ENCODE measurements at places on chromosomes 5 and 9.

GRCh38 chr9:86337469-86338108, 16.6 kb downstream of the TUT7 start:
- no peak for DNase-seq

DNA sequence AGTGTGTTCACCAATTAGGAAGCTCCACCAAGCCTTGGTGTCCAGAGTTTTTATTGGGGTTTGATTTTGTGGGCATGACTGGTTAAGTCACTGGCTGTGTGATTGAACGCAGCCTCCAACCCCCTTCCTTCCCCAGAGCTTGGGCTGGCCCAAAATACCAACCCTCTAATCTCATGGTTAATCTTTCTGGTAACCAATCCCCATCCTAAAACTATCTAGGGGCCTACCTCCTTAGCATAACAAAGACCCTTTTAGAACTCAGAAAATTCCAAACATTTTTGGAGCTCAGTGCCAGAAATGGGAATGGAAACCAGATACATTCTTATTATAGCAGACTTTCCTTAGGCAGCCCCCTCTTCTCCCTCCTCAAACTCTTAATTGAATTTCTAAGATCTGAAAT, 35.9 kb upstream of the HRH2 start:
- no peak for DNase-seq

GRCh38 chr9:109907400-109907799, 127.4 kb downstream of the PALM2AKAP2 start:
- DNase-seq, result no peak

- no peak for DNase-seq
Observed at GRCh38 chr5:68344447-68345111, 129.0 kb downstream of the PIK3R1 start.

DNA sequence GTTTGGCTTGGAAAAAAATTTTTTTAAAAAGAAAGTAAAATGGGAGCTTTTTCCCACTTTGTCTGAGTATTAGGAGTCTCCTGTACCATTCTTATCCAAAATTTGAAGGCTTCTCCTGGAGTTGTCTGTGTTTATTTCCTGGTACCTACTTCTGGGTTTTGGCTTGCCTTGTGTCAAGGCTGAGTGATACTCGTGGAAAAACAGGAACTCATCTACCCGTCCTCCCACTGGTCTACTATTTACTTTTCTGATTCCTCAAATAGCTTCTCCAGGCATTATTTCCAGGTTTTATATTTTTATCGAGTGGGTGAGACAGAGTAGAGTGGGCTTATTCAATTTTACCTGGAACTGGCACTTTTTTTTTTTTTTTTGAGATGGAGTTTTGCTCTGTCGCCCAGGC, 99.4 kb downstream of the RMI1 start:
- no peak for DNase-seq

DNA sequence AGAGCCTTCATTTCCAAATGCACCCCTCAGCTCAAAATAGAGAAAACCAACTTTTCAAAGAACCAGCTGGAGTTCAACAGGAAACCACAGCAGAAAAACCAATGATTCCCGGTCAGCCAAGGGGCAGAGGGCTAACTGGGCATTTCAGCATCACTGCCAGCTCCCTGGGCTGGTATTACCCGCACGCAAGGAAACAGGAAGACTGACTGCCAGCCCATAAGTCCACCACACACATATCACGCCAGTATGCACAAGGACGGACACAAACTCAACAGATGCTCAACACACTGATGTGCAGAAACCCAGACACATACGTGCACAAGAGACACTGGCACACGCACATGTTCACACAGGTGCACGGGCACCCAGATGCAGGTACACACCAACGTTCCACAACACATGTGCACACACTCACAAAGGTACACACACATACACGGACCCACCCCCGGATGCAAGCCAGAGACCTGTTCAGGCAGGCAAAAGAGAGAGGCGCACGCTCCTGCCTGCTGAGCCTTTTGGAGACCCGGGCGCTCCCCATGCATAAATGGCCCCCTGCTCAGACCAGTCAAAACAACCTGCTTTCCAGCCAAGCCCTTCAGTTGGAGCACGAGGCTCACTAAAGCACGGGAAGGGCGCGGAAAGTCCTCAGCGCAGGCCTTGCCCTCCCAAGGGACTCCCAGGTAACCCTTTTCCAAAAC, 2.1 kb downstream of the ADAMTS2 start:
- no peak for DNase-seq

- no peak for DNase-seq
Observed at GRCh38 chr5:148372893-148373292, 10.9 kb upstream of the FBXO38 start.

- no peak for DNase-seq
Observed at GRCh38 chr5:156240414-156240813, 86.5 kb upstream of the SGCD start.

DNA sequence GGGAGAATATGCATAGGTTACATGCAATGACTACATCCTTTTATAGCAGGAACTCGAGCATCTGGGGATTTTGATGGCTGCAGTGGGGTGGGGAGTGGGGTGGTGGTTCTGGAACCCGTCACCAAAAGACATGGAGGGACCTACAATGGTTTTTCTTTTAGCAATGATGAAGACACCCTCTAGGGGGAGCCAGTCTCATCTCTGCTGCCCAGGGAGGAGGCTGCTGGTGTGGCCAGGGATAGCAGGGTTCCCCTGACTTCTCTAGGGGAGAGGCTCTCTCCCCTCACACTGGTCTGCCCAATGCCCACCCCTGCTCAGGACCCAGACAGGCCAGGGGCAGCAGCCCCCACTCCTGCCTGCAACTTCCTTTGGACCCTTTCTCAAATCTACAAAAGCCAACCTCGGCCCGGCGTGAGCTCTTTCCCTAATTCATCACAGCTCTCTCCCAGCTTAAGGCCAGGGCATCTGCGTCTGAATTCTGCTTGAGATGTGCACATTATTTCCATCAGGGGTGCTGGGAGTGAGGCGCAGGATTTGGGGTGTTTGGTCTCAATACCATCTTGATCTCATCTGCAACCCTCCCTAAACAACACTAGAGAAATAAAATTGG, 73.6 kb upstream of the RETREG1 start:
- no peak for DNase-seq

DNA sequence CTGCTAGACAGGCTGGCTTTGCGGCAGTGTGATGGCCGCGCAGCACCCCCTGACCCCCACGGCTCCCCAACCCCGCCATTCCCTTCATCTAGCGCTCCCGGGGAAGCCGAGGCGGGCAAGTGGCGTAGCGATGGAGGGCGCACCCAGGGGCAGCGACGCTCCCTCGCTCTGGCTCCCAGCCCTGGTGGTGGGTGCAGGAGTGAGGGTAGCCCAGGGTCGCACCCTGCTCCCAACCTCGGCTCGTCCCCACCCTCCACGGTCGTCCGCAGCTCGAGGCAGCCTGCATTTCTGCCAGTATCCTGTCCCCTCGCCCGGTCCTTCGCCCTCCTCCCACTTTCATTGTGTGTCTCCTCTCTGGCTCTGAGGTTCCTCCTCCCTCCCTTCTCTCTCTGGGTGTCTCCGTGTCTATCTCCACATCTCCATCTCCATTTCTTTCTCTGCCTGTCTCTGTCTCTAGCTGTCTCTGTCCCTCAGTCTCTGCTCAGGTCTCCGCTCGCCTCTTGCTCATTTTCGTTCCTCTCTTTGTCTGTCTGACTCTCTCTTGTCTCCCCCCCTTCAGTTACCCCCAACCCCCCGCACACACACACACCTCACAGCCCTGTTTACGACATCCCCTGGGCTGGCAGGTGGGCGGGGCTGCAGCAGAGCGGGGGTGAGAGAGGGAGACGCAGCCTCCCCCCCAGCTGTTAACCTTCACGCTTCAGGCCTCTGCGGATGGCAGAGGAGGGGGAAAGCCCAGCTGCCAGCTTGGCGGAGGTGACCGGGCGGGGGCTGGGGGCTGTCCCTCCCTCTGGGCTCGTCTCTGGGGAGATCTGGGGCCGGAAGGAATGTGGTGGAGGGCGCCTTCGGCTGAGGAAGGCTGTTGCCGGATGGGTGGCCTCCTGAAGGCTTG, 48.7 kb upstream of the PSD2 start:
- no peak for DNase-seq

- DNase-seq, result no peak
Observed at GRCh38 chr9:89225587-89225986, 47.0 kb upstream of the SHC3 start.

DNA sequence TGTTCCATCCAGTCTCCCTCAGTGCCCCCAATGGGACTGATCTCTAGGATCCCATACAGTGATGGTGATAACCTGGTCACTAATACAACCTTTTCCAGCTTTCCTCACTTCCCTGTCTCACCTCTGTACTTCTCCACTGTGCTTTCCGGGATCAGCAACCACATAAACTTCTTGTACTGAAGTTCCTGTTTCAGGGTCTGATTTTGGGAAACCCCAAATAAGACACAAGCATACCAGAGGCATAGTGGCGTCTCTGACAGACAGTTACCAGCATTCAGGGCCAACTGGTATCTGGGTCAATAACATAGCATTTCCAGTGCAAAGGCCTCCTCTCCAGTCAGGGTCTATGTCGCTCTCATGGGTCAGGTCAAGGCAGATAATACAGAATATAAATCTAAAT, 64.3 kb downstream of the GLDC start:
- DNase-seq, result no peak

- no peak for DNase-seq
Observed at GRCh38 chr5:33300209-33300742, 140.5 kb upstream of the TARS1 start.

DNA sequence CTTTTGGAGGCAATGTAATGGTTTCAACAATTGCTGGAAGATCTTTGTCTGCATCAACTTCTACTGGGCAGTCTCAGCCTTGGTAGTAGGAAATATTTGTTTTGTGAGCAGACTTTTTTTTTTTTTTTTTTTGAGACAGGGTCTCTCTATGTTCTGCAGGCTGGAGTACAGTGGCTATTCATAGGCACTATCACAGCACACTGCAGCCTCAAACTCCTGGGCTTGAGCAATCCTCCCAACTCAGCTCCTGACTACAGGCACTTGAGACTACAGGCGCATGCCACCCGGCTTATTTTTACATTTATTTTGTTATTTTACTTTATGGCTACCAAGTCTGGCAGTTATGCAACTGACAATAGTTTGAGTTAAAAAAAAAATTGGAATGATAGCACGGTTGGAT, 187.3 kb downstream of the SNX18 start:
- DNase-seq, result no peak

- no peak for DNase-seq
Observed at GRCh38 chr9:38026840-38027527, 42.0 kb downstream of the SHB start.

DNA sequence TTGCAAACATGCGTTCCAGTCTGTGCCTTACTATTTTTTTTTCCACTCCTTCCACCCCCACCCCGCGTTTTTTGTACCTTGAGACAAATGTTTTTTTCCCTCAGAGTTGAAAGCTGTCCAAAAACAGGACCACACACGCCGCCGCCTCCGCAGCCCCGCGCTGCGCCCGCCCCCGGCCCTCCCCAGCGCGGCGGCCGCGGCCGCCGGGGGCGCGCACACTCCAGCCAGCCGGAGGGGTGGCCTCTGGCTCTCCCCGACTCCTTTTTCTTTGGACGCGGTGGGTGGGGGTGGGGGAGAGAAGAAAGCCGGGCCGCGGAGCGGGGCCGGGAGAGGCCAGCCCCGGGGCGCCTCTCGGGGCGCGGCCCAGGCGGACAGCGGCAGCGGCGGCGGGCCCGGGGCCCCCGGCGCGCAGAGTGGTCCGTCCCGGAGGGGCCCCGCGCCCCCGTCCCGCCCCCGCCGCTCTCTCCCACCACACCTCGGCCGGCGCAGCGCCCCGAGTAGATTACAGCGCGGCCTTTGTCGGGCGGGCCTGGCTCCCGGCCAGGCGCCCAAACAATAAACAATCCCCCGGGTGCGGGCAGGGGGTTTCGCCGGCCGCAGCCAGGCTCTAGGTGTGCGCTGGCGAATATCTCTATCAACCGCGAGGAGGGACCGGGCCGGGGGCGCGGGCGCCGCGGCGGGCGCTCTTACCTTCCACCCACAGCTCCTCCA, 10.9 kb downstream of the PTCH1 start:
- DNase-seq, result peak; percentile 80

GRCh38 chr9:105881021-105881420, 186.7 kb downstream of the TMEM38B start:
- no peak for DNase-seq

DNA sequence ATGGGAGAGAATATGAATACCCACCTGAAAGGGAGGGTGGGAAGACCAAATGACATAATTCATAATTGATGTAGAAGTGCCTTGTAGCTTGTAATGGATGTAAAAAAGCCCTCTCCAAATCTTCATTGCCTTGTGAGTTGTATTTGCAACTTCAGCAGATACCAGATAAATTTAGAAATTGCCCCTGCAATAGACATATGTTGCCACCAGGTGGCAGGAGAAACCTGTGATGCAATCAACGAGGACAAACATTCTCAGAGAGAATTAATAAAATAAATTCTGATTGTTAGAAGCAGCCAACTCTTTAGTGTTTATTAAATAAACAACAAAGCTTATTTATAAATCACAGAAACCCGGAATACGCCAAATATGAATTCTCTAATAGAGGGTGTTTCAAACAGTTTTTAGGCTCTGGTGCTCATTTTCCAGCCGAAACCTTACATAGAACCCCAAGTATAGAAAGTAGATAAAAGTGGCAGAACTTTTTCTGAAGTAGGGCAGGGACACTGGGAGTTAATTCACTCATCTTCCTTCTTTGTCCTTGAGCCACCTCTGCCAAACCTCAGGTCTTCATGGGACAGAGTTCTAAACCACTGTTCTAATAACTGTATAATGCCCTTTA, 147.8 kb downstream of the TMEM38B start:
- peak; percentile 46 for DNase-seq

GRCh38 chr5:3625626-3626025, 30.0 kb downstream of the IRX1 start:
- no peak for DNase-seq

GRCh38 chr5:141051521-141051866, 320 bp downstream of the PCDHB1 start:
- DNase-seq, result no peak

DNA sequence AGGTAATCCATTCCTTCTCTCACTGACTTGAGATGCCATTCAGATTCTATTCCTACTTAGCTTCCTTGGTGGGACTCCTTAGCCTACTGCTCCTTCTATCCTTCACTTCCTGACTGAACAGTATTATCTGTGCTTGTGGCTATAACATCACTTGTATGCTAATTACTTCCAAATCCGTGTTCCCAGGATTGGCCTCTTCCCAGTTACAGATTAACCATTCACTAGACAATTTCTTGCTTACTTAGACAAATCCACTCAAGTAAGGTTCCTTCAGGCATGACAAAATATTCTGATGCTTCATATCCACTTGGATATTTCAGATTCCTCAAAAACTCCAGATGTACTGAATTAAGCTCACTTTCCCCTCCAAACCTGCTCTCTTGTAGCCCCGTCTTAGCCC, 18.3 kb downstream of the LIFR start:
- no peak for DNase-seq

DNA sequence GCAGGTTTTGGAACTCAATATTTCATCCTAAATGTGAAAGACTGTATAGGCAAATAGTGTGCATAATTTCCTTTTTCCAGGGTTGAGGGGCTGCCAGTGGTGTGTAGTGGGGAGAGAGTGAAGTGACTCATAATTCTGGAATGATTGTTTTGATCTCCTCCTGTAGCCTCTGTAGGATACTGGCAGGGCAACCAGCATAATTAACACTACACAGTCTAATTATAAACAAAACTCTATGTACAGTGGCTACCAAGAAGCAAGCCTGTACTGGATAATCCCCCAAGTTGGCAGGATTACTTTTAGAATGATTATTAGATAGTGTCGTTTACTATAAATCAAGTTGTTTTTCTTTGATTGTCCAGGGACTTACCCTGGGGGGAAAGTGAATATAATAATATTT, 32.2 kb downstream of the LNPEP start:
- no peak for DNase-seq
